ENCODE measurements at places on chromosomes 6 and 20.

GRCh38 chr6:35543459-35544193, 30.9 kb upstream of the TULP1 start:
- peak; percentile 30 for DNase-seq

GRCh38 chr6:109788687-109789086, 97.6 kb downstream of the FIG4 start:
- DNase-seq, result no peak

- no peak for DNase-seq
Measured at GRCh38 chr20:949717-950116, 33.6 kb upstream of the ANGPT4 start.

DNA sequence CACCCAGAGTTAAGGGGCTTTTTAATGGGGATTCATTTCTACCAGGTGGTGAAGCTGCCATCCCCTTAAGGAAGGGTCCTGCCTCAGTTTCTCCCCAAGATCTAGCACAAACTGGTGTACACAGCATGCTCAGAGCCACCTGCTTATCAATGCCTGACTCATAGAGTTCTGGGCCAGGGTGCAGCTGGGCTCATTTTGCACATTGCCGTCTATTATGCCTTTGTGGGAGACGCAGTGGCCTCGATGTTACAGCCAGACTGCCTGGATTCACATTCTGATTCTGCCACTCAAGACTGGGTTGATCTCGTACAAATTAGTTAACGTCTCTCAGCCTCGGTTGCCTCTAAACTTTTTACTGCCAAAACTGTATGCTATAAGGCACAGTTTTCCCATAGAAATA, 365.7 kb downstream of the ZFAND3 start:
- DNase-seq, result no peak

- DNase-seq, result no peak
Measured at GRCh38 chr6:41599852-41600445, 38.3 kb upstream of the MDFI start.

DNA sequence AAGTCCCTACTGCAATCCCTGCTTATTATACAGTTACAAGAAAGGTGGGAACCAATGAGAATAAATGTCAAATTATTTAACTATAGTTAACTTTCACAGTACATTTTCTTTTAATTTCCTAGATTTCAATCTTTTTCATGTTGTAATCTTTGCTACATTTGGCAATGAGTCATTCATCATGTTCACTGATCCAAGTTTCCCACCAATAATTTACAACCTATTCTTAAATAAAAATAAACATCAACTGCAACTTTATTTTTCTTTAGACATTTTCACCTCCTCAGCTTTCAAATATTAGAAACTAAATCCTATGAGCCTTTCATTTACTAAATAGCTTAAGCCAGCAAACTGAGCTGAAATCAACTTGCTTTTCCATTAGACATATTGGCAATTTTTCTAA, 541.3 kb upstream of the BTBD3 start:
- DNase-seq, result no peak

Measured in NCI-H82 (cell line).